ENCODE measurements at places on chromosomes 12 and 14.

DNA sequence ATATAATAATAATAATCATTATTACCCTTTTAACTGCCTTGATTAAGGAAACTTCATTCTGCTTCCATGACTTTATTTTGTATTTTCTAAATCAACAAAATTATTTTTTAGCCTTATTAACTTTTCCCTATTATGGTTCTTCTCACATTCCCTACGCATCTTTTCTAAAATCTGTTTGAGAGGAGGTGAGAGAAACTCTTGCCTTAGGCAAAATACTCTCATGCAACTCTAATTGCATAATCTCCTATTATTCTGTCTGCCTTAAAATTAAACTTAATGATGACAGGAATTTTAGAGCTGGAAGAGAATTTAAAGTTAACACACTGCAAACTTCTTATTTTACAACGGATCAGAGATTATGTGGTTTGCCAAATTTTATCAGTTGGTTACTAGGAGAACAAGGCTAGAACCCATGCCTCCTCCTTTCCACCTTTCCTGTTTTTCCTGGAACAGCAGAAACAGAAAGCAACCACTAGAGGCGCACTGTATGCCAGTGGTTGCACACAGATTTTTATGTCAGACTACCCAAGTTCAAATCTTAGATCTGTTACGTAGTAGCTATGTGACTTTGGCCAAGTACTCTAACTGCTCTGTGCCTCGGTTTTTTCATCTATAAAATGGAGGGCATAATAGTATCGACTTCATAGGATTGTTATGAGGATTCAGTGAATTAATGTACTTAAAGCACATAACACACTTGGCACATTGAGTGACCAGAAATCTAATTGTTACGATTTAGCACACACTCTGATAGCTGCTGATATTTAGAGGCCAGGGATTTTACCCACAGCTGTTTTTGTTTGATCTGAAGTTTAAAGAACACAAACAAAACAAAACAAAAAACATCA, 4.3 kb upstream of the BRMS1L start:
- DNase-seq: no peak

- DNase-seq: peak; percentile 14
Measured at GRCh38 chr14:57390806-57391516, 575 bp downstream of the NAA30 start.

GRCh38 chr12:31832740-31833729, 104.2 kb upstream of the AMN1 start:
- DNase-seq: no peak

GRCh38 chr12:82942521-82942920, 255.8 kb downstream of the TMTC2 start:
- DNase-seq: no peak

DNA sequence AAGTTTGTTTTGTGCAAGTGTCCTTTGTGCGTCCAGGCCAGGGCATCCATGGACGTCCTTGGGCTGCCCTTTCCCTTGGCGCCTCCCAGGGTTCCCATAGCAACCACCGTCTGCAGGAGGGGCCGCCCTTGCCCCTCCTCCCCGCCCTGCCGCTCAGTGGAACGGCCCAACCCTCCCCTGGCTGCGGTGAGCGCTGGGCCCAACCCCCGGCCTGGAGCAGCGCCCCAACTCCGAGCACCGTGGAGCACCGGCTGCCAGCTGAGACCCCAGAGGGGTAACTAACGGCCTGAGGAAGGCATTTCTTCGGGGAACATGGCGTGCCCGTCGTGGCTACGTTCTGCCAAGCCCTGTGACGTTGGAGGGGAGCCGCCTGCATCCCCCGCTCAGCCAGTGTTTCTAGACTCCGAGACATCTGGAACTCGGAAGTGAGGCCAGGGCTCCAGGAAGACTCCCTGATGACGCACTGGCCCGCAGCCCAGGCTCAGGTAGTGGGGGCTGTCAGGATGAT, 5.3 kb upstream of the ACACB start:
- DNase-seq: peak; percentile 48

- DNase-seq: peak; percentile 11
Measured at GRCh38 chr12:110281549-110282299, 677 bp downstream of the ATP2A2 start.

DNA sequence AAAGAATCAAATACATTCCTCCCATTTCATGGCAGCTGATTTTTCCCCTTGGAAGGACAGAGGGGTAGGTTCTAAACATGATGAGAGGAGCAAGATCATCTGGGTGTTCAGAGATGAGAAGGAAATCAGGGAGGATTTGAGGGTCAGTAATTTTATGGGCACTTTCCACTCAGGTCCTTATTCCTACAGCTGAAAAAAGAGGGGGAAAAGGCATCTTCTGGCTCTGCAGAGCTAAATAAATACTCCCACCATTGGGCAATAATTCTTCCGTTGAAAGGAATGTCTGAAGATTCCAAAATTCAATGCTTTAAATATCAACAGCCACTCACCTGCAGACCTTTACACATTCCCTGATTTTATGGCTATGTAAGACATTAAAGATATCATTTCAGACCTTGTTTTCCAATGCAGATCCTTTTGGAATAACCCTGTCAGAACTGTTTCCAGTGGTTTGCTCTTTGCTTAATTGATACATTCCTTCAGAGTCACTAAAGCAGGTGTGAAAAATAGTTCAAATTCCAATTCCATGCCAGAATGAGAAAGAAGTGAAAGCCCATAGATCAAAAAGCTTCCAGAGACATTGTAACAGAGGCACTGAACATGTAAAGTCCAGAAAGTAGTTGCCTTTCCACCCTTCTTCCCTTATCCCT, 233.3 kb upstream of the KRR1 start:
- no peak for DNase-seq

DNA sequence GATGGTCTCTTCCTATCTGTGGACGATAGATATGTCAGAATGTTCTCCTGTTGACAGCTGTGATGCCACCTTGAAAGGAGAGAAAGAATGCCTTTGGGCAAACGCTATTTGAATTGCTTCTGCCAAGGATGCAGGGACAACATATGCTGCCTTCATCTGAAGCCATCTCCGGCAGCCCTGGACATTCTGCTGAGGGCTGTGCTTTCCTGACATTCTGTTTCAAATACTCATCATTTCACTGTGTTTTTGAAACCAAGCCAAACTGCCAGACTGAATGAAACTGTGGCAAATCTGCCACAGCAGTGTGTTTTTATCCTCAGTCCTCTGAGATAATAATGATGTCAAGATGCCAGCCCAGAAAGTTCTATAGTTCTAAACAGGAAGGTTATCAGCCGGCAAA, 85.8 kb upstream of the BCAT1 start:
- DNase-seq: no peak

DNA sequence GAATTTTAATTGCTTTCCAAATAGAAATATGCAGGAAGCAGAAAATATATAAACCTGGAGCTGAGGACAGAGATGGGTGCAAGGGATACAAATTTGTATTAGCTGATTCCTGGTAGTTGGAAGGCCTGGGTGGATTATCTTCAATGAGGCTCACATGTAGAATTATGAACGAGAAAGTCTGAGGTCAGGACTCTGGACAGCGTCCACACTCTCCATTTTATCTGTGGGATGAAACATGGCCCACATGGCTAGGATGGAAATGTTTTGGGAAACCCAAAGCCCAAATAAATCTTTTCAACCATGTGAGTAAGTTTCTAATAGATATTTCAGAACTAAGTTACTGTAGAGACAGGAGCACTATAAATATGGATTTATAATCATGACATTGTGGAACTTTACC, 256.1 kb downstream of the APAF1 start:
- DNase-seq: no peak

Data from T1000 (cell line).